ENCODE measurements at places on chromosomes 5 and 9.

DNA sequence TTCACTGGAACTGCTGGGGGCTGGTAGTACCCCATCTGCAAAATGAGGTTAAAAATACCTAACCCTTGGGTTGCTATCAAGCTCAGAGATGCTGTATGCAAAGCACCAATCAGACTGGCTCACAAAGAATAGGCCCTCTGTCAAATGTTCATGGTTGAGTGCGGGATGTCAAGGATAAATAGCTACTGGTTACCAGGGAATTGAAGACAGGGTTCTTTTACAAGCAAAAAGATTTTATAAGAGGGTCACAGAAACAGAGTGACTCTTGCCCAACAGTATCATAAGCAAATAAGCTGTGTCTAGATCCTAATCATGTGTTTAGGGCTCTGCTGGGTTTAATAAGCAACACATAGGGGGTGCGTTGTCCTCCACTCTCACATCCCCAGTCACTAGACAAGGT is 11.9 kb downstream of the SYK start:
- DNase-seq = no peak

DNA sequence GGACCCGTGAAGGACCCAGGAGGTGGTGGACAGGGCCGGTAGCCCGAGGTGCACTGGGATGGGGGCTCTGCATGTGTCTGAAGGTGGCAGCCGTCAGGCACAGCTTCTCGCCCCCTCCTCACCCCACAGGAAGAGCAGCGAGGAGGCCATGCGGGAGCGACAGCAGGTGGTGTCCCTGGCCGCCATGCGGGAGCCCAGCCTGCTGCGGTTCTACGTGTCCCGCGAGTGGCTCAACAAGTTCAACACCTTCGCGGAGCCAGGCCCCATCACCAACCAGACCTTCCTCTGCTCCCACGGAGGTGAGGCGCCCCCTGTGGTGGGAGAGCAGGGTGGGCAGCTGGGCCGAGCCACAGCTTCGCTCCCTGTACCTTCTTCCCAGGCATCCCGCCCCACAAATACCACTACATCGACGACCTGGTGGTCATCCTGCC is 39.9 kb downstream of the USP20 start:
- DNase-seq = no peak

DNA sequence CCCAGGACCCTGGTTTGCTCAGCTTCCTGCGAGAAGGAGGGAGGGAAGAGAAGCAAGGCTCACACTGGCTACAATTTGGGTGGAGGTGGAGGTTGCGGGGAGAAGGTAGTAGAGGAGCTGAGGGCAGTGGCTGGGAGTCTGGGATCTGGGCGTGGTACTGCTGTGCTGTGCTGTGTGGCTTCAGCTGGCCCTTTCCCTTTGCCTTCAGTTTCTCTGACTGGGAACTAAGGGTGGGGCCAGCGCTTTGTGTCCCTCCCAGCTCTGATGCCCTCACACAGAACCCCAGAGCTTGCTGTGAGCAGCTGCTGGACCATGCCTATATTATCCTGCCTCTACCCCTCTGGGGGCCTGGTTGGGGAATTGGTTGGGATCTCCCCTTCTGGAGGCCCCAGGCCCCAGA is 60.9 kb downstream of the RGS3 start:
- no peak for DNase-seq

DNA sequence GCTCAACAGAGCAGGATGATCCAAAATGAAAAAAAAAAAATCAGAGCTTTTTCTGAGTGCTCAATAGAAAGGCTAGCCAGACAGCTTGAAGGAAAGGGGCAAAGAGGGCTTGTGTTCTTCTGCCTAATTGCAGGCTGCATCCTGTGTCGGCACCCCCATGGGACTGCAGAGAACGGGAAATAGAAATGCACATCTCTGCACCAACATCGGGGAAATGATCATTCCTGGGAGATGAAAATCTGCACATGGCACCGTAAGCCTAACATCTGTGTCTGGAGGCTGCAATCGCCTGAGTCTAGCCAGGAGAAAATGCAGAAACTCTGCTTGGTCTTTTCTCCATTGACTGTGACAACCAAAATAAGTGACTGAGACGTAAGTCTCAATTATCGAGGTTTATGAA is 243.9 kb downstream of the ICE1 start:
- no peak for DNase-seq

GRCh38 chr5:21125238-21125983 is 1137.4 kb upstream of the CDH18 start:
- no peak for DNase-seq

GRCh38 chr9:120668399-120668798 is 45.9 kb downstream of the MEGF9 start:
- peak; percentile 29 for DNase-seq

DNA sequence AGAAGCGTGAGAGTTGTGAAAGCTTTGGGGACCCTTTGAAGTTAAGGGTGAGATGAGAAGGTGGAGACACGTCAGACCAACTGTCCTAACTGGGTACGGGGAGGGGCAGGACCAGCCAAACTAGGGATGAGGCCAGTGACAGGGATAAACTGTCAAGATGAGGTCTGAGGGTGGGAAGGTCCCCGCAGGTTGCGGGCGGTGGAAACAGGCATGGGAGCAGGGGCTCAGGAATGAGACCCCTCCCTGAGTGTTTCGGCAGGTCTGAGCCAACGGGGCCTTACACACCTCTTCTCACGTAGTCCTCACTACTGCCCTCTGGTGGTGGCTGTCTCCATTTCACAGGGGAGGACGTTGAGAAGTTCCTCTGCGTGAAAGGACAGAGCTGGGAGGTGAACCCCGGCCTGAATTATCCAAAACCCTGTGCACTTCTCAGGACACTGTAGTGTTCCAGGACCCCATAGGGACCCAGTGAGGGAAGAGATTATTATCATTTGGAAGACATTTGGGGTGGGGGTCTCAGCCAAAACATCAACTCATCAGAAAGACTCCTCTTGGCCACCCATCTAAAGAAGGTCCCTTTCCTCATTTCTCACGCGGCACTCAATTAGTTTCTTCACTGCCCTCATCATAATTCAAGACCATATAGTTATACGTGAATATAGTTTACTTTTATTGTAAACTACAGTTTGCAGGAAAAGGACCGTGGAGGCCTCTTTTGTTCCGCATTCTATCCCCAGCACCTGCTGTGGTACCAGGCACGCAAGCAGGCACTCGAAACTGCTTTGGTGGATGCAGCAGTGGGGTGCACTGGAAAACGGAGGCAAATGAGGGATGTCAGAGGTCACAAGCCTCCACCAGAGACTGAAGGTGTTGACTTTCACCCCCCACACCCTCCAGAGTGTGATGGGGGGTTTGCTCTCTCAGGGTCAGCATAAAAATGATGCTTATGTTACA is 21.7 kb upstream of the NANS start:
- DNase-seq = peak; percentile 65

DNA sequence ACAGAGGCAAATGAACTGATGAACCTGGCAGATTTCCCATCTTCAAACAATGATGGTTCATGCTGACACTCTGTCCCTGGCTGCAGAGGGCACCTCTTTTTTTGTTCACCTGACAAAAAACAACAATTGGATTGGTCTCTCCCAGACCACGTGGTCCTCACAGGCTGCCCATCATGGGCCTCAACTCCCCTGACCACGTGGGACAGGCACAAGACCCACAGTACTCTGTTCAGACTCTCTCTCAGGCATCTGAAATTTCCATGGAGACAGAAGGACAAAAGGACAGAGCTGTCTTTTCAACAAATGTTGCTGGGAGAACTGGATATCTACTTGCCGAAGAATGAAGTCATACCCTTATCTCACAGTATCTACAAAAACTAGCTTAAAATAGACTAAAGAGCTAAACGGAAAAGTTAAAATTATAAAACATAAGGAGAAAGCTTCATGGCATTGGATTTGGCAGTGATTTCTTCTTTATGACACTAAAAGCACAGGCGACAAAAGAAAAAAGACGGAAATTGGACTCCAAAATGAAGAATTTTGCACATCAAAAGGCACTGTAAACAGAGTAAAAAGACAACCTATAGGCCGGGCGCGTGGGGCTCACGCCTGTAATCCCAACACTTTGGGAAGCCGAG is 12.2 kb upstream of the DRD1 start:
- no peak for DNase-seq

DNA sequence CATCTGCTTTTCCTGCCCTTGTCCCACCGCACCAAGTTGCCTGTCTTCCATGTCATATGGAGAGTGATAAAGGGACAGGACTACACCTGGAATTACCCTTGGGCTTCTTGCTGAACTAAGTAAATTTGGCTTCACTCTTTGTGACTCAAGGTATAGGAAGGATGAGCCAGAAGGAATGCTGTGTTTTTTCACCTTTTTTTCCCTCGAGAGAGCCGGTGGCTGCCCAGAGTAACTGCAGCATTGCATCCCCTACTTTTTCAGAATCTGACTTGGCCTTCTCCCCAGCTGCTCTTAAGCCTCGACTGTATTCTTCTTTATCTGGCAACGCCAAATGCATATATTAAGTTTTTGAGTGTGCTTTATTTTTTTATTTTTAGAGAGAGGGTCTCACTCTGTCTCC is 38.4 kb downstream of the RCL1 start:
- no peak for DNase-seq

DNA sequence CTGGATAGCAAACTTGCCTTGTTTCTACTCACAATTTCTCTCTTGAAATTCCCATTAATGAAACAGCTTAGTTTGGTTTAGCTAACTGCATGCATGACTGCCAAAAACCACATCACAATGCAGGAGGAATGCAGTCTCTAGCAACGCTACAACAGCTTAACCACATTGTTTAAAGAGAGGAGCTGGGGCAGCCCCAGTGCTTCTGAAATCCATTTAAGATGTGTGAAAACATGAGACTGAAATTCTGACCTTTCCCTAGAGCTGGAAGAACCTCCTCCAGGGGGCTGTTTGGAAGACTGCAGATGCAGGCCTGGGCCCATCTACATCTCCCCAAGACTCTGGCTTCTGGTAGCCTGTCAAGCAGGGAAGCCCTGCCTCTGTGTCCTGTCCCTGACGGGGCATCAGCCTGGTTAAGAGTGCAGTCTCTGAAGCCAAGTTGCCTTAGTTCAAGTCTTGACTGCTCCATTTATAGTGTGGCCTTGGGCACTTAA is 157.1 kb downstream of the ZNF462 start:
- no peak for DNase-seq

DNA sequence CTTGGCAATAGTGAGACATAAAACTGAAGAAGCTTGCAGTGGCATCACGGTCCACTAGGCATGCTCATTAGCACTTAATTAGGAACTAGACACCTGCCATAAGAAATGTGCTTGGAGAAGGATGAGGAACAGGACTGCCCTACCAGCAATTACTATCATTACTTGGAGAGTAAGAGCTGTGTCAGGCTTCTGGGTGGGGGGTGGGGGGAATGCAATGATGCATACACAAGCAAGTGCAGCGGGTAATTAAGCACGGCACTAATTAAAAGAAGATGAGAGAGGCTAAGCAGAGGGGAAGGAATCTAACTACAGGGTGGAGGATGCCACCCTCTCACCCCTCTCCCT is 53.1 kb downstream of the TLE1 start:
- DNase-seq = peak; percentile 23

GRCh38 chr5:76145945-76146344 is 62.8 kb downstream of the SV2C start:
- DNase-seq = no peak

DNA sequence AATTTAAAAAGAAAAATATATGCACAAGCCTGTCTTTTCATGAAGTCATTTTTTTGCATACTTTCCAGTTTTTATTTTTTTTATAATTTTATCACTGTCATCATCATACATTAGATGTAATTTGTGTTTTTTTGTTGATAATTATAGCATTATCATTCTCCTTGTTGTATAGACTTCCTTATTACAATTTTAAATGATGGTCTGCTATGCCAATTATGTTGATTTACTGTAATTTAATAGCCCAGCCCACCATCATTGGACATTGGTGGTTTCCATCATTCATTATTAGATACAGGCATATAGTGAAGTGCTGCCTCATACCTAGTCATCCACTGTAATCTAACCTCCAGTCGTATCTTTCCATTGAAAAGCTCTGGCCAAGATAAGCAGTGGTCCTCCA is 3.8 kb upstream of the TJP2 start:
- DNase-seq = no peak
